ENCODE measurements at places on chromosomes 7 and 10.

DNA sequence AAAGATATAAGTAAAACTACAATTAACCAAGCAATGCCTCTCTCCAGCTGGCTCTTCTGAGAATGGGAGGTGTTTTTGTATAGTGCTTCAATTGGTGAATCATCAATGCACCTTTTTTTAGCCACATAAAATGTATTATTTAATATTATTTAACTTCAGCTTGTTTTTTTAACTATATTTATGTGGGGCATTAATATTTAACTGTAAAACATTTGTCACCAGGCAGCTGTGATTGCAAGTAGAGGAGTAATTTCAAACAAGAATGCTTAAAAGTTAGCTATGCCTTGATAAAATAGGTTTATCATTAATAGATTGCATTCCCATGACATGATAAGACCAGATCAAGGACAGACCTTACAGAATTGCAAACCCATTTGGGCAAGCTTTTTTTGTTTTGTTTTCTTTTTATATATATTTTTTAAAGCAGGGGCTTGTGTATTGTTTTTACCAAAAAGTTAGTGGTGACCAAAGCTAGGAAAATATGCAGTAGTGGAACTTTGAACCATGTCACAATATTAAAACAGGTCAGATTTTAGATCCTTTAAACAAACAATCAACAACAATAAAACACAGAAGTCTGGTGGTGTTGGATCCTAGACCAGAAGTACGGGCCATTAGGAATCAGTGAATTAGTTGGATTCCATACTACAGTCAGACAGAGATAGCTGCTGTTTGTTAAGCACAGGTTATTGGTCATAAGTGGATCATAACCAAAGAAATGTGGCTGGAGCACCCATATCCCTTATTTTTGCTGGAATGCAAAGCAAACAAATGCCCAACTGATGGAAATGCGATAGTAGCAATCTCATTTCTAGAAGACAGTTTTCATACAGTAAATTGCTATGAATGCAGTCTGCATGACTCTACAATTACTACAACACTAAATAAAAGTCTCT lies 2.9 kb downstream of the CAV2 start:
- no peak for DNase-seq

DNA sequence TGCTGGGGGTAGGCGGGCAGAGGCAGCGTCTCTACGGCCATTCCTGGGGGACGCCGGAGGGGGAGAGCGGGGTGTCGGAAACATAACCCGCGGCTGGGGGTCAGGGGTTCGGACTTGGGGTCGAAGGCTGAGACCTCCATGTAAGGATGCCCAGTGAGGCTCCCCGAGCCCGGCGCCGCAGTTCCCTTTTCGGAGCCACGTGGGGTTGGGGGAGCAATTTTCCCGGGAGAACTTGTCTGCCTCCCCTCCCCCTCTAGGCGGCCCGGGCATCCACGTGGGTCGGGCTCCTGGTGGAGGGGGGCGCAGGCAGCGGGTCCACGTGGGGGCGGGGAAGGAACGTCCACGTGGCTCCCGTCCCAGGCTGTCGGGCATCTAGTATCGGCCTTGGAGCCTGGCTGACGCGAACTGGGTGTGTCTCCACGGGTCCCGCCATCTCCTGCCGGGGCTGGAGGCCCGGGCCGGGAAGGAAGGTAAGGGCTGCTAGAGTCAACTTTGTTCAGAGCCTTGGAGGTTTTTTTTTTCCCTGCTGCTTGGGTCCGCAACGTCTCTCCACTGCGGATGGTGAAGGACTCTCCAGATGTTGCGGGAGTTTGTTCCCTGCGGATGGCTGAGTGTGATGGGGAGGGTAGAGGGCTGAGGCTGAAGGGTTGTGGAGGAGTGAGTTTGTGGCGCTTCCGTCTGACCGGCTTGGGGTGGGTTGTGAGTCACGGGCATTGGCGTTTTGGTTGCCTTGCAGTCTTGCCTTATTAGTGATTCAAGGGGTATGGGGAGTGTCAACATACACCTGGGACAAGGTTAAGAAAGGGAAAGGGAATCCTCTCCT lies 744 bp downstream of the PPRC1 start:
- DNase-seq = peak; percentile 61

DNA sequence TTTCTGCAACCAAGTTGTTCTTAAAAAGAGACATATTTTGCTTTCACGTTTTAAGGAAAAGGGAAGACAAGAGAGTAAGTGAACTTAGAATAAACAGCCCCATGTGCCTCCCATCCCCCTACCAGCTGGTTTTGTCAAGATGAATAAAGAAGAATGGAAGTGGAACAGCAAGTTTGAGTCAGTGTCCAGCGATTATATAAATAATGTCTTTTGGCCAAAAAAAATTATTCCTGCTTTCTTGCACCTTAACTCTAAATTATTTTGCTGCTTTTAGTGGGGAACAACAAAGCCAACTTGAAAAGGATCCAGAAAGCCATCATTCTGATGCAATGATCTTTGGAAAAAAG lies 82.4 kb upstream of the TRIL start:
- DNase-seq = no peak

DNA sequence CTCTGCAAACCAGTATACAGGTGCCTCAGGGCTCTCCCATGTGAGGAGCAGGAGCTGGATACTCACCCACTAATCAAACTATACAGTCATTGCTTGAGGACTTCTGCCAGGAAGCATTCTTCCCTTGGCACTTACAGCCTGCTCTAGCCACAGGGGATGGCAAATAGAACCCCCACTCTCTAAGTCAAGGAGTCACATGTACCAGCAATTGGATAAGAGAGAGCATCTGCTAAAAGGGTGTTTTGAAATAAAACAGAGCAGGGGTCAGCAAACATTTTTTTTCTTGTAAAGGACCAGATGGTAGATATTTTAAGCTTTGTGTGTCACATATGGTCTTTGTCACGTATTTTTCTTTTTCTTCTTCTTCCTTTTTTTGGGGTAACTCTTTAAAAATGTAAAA lies 865.2 kb upstream of the GHITM start:
- no peak for DNase-seq

DNA sequence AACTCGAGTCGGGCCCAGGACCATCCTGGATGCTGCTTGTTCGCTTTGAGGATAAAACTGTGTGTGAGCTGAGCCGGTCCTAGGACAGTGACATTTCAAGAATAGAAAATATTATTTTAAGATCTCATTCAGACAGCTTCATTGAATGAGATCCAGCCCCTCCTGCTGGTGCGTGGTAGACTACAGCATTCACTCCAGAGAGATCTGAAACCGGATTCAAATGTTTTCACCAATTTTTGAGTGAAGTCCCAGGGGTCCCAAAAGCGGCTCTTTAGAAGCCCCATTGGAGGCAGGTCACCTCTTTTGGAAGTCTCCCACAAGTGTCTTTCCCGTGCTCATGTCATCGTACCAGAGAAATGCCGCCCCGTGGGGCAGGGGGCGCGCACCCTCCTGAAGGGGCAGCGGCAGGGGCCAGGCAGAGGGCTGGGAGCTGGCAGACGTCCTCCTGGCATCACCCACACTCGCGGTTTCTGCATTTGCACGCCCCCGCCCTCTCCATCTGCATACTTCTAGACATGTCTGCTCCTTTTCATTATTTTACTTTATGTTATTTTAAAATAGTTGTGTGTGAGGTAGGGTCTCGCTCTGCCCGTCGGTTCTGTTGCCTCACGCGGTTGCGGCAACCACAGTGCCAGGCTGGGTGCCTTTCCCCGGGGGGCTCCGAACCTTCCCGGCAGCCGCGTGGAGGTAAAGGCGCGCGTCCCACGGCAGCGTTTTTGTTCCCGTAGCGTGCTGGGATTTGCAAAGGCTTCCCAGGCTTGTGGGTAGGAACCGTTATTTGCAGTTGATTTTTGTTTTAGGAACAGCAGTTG lies 52.3 kb upstream of the DPYSL4 start:
- DNase-seq = no peak
